ENCODE measurements at places on chromosomes 16 and 17. TPM values are rescaled to one million over a fixed set of nuclear protein-coding genes. Genes with fewer than 3 reads are reported as not detected.

DHRS11 gene
- total RNA-seq, result 20.2 TPM

CHRNE gene
- not detected for total RNA-seq

KRTAP9-8 gene
- total RNA-seq, result not detected

VASN gene
- 115 TPM for total RNA-seq

- DNase-seq, result no peak
These were observed 3.6 kb downstream of the SOX9 start for GRCh38 chr17:72124438-72124775.

- DNase-seq, result no peak
These were observed 558 bp downstream of the B3GNT9 start for GRCh38 chr16:67150047-67150832.

DNA sequence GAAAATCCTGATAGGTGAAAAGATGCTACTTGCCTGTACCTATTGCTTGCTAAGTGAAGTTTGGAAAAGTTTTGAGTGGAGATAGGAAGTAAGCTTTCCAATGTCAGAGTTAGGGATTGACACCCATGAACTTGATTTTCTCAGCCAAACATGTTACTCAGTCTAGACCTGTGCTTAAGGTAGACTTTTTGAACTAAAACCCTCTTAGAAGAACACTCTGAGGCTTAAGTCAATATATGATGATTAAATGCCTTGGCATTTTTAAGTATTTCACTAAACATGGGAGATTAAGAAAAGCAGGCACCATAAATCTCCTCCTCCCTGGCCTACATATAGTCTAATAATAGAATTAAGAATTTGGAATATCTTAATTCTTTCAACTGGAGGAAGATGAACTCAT is 785.6 kb upstream of the SOX9 start:
- DNase-seq, result no peak

DNA sequence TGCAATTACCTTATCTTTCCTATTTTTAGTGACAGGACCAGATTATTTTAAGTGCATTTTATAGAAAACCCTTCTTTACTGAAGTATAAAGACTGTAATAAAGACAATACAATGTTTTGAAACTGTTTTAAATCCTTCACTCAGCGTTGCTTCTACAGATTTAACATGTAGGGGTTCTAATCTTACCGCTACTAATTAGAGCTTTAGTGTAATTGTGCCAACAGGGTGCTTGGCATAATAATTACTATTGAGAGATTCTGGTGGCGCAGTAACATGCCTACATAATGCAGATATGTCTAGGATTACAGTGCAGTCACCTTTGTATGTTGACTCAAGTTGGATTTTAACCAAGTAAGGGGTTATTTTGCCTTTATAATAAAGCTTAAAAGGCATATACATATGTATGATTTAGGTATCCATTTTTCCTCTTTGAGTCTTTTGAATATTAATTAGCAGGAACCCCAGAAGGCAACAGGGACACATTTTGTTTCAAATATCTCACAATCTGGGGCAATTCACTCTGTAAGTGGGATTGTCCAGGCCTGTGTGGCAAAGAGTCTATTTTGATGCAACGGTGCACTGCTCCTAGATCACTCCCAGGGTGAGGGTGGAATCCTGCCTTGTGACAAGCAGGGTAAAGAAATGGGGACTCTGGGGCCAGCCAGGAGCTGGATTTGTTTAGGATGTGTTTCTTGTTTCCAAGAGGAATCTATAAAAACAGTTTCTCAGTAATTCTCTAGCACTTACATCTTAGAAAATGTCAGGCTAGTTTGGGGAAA is 604.7 kb upstream of the SALL1 start:
- DNase-seq, result no peak

DNA sequence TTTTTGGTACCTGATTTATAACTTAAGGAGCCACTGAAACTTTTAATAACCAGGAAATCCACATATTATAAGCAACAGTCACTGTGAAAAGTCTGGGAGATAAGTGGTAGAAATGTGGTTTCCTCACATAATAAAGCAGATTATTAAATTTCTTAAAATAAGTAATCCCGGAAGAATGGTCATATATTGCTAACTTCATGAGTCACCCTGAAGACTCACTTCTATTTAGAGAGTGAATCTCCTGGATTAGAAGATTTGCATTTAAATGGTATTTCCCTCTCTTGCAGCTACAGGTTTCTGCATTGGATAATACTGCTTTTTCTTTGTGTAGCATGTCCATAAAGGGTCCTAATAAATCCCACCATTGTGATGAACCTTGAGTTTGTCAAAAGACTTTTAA is 1286.8 kb upstream of the CDH8 start:
- DNase-seq, result no peak

GRCh38 chr17:46124695-46125592 is 68.3 kb downstream of the KANSL1 start:
- DNase-seq, result no peak

All from M059J (cell line).